ENCODE measurements at places on chromosomes 5 and 9.
A peak's percentile ranks its signal among the peaks of the same experiment; 100 is the strongest.

- peak; percentile 69 for DNase-seq
These were observed 10.9 kb upstream of the LAMC3 start for GRCh38 chr9:130997925-130998596.

- DNase-seq = no peak
These were observed 174.5 kb upstream of the DAP start for GRCh38 chr5:10935536-10935935.

- peak; percentile 10 for DNase-seq
These were observed 906 bp downstream of the SLC25A51 start for GRCh38 chr9:37902796-37903646.

GRCh38 chr5:137374110-137374714 lies 124.9 kb downstream of the SPOCK1 start:
- DNase-seq = no peak

DNA sequence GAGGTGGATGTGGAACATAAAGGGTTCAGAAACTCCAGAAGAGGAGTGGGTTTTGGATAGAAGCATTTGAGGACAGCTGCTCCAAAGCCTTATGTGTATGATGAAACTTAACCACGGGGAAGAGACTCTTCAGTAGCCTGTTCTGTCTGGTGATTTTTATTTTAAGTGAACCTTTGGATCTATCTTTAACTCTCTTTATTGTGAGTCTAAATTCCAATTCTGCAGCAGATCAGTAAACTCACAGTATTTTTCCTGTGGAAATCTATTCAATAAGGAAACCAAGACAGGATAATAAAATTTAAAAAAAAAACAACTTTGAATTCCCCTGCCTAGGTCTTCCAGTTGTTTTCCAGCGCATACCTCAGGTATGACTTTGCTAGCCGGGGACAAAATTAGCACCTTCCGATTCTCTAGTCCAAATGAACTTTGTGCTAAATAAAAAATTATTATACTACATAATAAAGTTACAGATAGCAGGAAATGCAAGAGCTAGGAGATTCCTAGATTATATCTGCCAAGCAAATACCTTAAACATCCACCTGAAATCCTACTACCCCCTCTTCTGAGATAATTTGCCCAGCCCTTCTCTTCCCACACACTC lies 101.9 kb downstream of the NLN start:
- DNase-seq = no peak

- no peak for DNase-seq
These were observed 11.1 kb upstream of the CEP72 start for GRCh38 chr5:600886-601541.

GRCh38 chr9:110578575-110579033 lies 937 bp downstream of the SVEP1 start:
- no peak for DNase-seq

DNA sequence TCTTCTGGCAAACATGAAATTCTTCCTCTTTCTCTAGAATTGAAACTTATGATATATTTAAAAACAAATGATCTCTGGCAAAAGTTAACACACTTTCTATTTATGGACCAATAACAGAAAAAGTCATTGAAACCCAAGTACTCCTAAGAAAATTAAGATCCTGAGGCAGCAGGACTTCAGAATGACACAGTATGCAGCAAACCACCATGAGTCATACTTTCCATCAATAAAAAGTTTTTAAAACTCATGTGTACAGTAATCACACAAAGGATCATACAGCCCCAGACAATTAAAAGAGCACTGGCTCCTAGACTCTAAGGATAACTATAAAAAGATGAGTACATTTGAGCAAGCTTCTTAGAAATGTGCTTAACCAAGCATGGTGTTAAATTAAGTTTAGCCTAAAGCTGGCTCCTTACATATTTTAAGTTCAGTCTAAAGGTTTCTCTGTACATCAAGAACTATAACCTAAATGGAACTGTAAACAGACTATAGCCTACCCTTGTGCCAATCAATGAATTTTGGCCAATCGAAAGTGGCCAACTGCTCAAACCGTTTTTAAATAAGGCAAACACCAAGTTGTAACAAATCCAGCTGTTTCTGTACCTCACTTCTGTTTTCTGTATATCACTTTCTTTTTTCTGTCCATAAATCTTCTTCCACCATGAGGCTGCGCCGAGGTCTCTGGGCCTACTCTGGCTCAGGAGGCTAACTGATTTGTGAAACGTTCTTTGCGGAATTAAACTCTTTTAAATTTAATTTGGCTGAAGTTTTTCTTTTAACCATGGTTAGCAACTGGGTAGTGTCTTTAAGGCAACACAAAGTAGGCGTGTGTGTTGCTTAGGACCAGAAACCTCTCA lies 232.1 kb upstream of the PIK3R1 start:
- DNase-seq = peak; percentile 15

DNA sequence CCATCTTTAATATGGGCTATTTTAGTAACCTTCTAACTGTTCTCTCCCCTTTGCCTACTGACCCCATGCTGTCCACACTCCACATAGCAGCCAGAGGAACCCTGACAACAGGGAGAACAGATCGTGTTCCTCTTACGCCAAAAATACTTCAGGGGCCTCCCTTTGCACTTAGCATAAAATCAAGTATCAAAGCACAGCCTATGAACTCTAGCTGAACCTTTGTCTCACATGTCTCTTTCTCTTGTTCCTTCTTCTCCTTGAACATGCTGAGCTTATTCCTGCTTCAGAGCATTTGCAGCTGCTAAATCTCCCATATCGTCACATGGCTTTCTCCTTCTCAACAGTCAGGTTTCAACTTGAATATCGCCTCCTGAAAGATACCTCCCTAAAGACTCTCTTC lies 698.8 kb upstream of the C9orf72 start:
- no peak for DNase-seq

GRCh38 chr5:112551419-112552032 lies 132.4 kb upstream of the EPB41L4A start:
- DNase-seq = peak; percentile 50

GRCh38 chr5:171363846-171364245 lies 23.8 kb upstream of the NPM1 start:
- no peak for DNase-seq
